ENCODE measurements at places on chromosomes 1 and 21.
A peak's percentile ranks its signal among the peaks of the same experiment; 100 is the strongest.

- DNase-seq, result no peak
Measured at GRCh38 chr21:26041431-26042180, 129.0 kb downstream of the APP start.

- DNase-seq, result no peak
Measured at GRCh38 chr1:43197343-43198127, 25.4 kb downstream of the CFAP57 start.

DNA sequence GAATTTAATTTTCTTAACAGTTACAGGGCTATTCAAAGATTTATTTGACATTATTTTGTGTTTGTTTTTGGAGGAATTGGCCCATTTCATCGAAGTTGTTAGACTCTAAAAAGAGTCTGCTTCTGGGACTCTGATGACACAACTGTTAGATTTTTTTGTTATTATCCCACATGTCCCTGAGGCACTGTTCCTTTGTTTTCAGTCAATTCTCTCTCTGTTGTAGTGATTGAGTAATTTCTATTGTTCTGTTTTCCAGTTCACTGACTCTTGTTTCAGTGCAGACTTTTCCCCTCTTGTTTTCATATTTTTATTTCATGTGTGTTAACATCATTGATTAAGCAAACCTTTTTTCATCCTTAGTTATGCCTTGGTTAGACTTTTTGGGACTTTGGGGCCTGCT lies 325.0 kb downstream of the ZNF326 start:
- DNase-seq, result no peak

- DNase-seq, result no peak
Measured at GRCh38 chr1:36464605-36465393, 615 bp upstream of the MRPS15 start.

DNA sequence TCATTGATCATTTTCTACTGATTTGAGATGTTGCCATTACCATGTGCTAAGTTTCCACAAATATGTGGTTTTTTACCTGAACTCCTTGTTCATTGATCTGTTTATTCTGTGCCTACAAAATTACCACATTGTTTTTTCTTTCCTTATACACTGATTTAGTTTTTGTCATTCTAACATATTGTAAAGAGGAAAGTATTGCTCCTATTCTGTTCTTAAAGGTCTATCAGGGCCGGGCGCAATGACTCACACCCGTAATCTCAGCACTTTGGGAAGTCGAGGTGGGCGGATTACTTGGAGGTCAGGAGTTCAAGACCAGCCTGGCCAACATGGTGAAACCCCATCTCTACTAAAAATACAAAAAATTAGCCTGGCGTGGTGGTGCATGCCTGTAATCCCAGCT lies 75.1 kb downstream of the CAMTA1 start:
- DNase-seq, result peak; percentile 7

Data from stimulated activated CD4-positive, alpha-beta T cell treated with anti-CD3 and anti-CD28 coated beads, Interleukin-2, amount 100 ng/mL, for 24 hours (primary cell).